Motor neuron (in vitro differentiated cells): ENCODE measurements at places on chromosomes 7 and 10. TPM values are rescaled to one million over a fixed set of nuclear protein-coding genes. Genes with fewer than 3 reads are reported as not detected.

FAM180A gene
- total RNA-seq: 1.1 TPM in 1 of 2 replicates, not detected in the other

DNA sequence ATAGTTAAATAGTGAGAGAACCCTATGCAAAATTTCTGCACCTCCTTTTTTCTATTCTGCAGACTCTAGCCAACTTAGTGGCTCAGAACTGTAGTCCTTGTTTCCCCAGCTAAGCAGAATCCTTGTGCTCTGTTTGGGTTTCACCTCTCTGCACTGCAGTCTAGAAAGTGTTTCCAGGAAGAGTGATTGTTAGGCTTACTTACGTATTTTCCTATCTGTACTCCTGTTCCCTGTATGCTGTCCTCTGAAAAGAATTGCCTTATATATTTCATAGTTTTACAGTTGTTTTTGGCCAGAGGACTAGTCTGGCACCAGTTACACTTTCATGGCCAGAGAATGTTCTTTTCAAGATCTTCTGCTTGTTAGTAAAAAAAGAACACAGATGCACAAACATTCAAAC lies 154.6 kb upstream of the POT1 start:
- no peak for ATAC-seq

DNA sequence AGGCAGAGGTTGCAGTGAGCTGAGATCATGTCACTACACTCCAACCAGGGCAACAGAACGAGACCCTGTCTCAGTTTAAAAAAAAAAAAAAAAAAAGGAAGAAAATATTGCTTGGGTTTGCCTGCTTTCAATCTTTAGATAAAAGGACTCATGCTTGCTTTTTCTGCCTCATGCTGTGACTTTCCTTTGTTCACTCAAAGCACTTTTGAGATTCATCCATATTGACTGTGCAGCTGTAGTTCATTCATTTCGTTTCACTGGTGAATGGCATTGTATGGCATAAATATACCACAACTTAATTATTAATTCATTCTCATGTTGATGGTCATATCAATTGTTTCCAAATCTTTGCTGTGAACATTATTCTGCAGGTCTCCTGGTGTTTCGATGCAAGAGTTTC lies 97.6 kb upstream of the NFE2L3 start:
- ATAC-seq: no peak

AKR1C8 gene
- 0.13 TPM in 1 of 2 replicates, not detected in the other for total RNA-seq

PRPS1L1 gene
- 0.26 TPM in 1 of 2 replicates, not detected in the other for total RNA-seq

CAMK2B gene
- 16.8 and 17.6 TPM in 2 replicates for total RNA-seq

GRCh38 chr7:47827871-47828270 lies 120.4 kb downstream of the PKD1L1 start:
- ATAC-seq: no peak

- no peak for ATAC-seq
These were observed 7.3 kb downstream of the RNF216 start for GRCh38 chr7:5774136-5774535.

DNA sequence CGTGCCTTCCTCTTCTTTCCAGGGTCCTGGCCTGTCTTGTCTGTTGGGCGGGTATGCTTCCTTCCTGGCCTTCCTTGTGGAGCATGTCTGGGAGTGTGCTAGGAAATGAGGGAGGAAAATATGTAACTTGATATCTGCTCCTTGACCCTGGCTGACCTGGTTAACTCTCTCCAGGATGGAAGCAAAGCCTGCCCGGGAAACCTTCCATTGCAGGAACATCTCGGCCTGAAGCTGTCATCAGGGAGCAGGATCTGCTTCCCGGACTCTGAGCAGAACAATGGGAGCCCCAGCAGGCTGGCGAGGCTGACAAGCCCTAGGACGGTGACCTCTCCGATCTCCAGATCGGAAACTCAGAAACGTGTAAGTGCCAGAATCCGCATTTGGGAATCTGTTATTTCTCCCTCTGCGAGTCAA lies 340.3 kb downstream of the FRMD4A start:
- no peak for ATAC-seq

- no peak for ATAC-seq
These were observed 420.4 kb downstream of the DNAJB6 start for GRCh38 chr7:157757211-157757610.

DNA sequence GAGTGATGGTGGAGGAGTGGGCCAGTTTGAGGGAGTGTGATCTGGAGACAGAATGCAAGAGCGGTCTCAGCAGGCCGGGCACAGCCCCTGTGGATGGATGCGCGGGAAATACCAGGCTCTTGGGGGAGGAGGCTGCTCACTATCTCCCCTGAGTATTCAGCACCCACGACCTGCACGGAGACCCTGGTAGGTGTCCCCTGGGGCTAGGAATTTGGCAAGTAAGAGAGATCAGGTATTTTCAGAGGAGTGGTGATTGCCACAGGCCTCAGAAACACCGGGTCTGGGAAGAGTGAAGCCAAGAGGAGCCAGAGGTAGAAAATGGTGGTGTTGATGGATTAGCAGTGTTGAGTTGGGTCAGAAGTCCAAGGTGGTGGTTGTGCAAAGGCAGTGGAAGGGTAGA lies 426.3 kb downstream of the PAXIP1 start:
- ATAC-seq: no peak

KCNMA1 gene
- total RNA-seq: 55.1 and 58.2 TPM in 2 replicates

GRCh38 chr7:37970211-37970610 lies 49.8 kb downstream of the EPDR1 start:
- no peak for ATAC-seq

DNA sequence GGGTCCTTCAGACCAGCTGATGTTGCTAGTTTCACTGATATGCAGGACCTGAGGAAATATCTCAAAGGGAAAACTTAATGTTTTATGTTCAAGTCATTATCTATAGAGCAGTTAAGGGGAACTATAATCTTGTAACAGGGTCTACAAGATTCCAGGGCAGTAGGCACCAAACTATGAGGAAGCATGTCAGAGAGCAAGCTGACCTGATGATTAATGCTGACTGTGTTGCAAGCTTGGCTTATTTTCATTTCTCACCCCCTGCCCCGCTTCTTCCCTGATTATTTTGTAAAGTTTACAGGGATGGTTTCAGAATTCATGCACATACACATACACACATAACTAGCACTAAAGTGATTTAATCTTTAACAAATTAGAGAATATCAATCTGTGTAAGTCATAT lies 84.3 kb upstream of the CACNA2D1 start:
- no peak for ATAC-seq

- no peak for ATAC-seq
These were observed 48.4 kb downstream of the SYPL1 start for GRCh38 chr7:106063692-106064091.

PHF14 gene
- total RNA-seq: 70.9 and 77.7 TPM in 2 replicates
